ENCODE measurements at places on chromosomes 12 and 14. TPM values are rescaled to one million over a fixed set of nuclear protein-coding genes. Genes with fewer than 3 reads are reported as not detected.
A peak's percentile ranks its signal among the peaks of the same experiment; 100 is the strongest.

CFAP251 gene
- 12.2 TPM for total RNA-seq

RND1 gene
- 15.1 TPM for total RNA-seq

CRIP2 gene
- total RNA-seq, result 59.0 TPM

MANSC1 gene
- 5.3 TPM for total RNA-seq

TESPA1 gene
- total RNA-seq, result 0.44 TPM

GRCh38 chr12:118288174-118288573 is 84.5 kb downstream of the TAOK3 start:
- H3K27me3 ChIP-seq, result no peaks in the 10 kb centered on the region
- no peaks in the 10 kb centered on the region for H3K4me1 ChIP-seq
- no peaks in the 10 kb centered on the region for H3K36me3 ChIP-seq

GRCh38 chr14:92382677-92383076 is 59.7 kb downstream of the SLC24A4 start:
- H3K36me3 ChIP-seq, result no peaks in the 10 kb centered on the region
- H3K27ac ChIP-seq, result no peak overlapping the region
- H3K4me1 ChIP-seq, result peaks cover 19% of the 10 kb centered on the region
- H3K4me3 ChIP-seq, result no peak overlapping the region
- H3K27me3 ChIP-seq, result no peaks in the 10 kb centered on the region

GRCh38 chr12:131574395-131574771 is 136.5 kb upstream of the SFSWAP start:
- H3K4me1 ChIP-seq, result peaks cover 36% of the 10 kb centered on the region
- H3K27ac ChIP-seq, result no peak overlapping the region
- no peaks in the 10 kb centered on the region for H3K36me3 ChIP-seq
- no peak overlapping the region for H3K4me3 ChIP-seq
- DNase-seq, result no peak
- H3K27me3 ChIP-seq, result peaks cover 3% of the 10 kb centered on the region

- H3K36me3 ChIP-seq, result peaks cover 38% of the 10 kb centered on the region
- H3K4me3 ChIP-seq, result no peak overlapping the region
- DNase-seq, result no peak
- peak overlapping the region; percentile 7 for H3K27ac ChIP-seq
- H3K27me3 ChIP-seq, result peaks cover 11% of the 10 kb centered on the region
- H3K4me1 ChIP-seq, result peaks cover 22% of the 10 kb centered on the region
Observed at GRCh38 chr14:99664058-99664936, 19.4 kb downstream of the HHIPL1 start.

DNA sequence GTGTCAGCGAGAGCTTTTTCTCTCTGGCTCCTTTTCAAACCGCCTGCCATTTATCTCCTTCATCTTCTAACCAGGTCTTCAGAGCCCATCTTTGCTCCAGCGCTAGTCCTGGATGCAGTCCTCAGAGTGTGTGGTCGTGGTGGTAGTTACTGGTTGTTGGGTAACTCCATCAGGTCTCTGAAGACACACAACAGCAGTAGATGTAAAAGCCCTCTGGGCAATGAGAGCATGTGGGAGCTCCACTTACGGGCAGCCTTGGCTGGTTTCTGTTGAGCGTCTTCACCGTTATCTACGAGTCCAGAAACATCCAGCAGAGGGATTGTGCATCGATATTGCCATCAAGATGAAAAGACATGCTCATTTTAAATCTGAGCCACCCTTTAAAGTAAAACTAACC is 61.2 kb downstream of the FBXL14 start:
- H3K36me3 ChIP-seq, result no peaks in the 10 kb centered on the region

DNA sequence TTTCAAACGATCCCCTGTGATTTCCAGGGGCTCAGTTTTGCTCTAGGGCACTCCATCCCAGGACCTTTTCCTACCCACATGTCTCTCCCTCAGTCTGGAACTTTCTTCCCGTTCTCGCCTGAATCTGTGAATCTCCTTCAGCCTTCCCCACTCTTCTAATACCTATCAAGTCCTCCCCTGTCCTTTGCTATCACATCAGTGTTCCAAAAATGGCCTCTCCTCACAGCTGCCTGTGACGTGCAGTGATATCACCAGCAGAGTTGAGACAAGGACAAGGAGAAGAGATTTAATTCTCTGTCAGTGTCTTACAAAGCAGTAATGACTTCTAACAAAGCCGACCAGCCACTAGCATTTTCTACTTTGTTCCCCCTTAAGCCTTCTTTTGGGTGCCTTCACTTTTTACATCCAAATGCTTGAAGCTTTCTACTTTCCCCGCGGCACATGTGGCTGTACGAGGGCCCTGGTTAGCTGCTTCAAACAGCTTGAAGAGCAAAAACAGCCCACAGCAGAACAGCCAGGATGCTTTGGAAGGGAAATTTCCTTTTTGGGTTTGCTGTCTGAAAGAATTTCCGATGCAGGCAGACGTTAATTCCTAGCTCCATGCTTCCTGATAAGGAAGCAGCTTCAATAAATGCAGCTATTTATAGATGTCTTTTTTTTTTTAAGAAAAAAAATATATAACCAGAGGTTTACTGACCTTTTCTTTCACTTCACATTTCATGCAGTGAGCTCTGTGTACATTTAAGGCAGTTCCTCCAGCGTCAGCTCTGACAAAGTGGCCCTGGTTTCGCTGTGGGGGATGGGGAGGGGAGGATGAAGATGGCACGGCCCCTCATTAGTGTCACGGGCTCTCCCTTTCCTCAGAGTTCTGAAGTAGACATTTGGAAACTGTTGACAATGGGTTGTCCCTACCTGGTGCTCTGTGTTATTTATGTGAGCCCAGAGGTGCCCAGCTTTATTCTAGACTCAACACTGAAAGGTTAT is 109.3 kb downstream of the ETV6 start:
- H3K4me3 ChIP-seq, result no peak overlapping the region
- H3K27ac ChIP-seq, result peak overlapping the region; percentile 65

GRCh38 chr14:89724628-89724960 is 229.9 kb downstream of the EFCAB11 start:
- H3K36me3 ChIP-seq, result no peaks in the 10 kb centered on the region
- peaks cover 8% of the 10 kb centered on the region for H3K4me1 ChIP-seq
- H3K27ac ChIP-seq, result no peak overlapping the region

DNA sequence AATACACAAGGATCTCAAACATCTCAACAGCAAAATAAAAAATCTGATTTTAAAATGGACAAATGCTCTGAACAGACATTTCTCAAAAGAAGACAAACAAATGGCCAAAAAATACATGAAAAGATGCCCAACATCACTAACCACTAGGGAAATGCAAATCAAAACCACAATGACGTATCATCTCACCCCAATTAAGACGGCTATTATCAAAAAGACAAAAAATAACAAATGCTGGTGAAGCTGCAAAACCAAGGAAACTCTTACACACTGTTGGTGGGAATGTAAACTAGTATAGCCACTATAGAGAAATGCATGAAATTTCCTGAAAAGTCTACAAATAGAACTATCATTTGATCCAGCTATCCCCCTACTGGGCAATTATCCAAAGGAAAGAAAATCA is 145.0 kb downstream of the BTG1 start:
- no peaks in the 10 kb centered on the region for H3K36me3 ChIP-seq
- no peak overlapping the region for H3K27ac ChIP-seq
- no peak for DNase-seq

DNA sequence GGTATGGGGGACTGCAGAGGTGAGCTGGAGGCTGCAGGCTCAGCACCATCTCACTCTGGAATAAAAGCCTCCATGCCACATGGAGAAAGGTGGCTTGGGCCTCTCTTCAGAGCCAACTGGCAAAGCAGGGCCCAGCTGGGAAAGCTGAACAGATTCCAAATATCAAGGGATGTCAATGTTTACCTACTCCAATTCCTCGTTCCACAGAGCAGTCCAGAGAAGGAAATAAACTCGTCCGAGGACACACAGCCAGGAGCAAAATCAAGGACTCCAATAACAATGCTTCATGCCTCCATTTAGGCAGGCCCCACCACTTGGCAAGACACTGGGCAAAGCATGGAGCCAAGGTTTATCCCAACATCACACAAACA is 36.3 kb upstream of the PNMA1 start:
- H3K27ac ChIP-seq, result no peak overlapping the region
- peaks cover 79% of the 10 kb centered on the region for H3K4me1 ChIP-seq
- H3K27me3 ChIP-seq, result no peaks in the 10 kb centered on the region
- H3K4me3 ChIP-seq, result no peak overlapping the region
- no peaks in the 10 kb centered on the region for H3K36me3 ChIP-seq

DNA sequence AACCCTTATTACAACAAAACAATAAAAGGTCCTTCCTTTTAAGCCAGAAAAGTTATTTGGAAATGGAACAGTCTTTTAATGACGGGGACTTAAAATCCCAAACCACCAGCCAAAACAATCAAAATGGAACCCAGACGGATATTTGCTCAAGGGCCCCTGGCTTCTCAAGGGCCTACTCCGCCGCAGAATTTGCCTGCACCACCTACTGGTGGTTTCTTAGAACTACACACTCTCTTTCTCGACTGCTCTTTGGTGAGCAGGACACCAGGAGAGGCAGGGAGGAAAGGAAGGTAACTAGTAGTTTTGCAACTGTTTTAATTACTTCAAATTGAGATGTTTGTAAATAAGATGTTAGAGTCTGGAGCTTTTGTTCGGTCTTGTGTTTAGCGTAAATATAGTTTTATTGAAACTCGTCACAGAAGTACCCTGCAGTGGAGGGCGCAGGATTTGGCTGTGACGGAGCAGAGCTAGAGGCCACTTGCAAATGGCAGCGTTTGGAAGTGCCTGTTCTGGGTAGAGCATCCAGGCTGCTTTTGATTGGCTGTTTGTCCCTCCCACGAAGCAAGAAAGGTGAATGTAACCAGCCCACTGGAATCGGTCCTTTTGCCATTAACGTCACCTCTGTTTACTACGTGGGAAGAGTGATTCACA is 238.5 kb downstream of the CACNA1C start:
- H3K4me1 ChIP-seq, result peaks cover 26% of the 10 kb centered on the region
- H3K36me3 ChIP-seq, result no peaks in the 10 kb centered on the region
- no peak for DNase-seq
- no peaks in the 10 kb centered on the region for H3K27me3 ChIP-seq
- no peak overlapping the region for H3K27ac ChIP-seq

- H3K4me1 ChIP-seq, result peaks cover 4% of the 10 kb centered on the region
- peak overlapping the region; percentile 99 for H3K27ac ChIP-seq
- peaks cover 8% of the 10 kb centered on the region for H3K36me3 ChIP-seq
- DNase-seq, result no peak
- no peaks in the 10 kb centered on the region for H3K27me3 ChIP-seq
- H3K4me3 ChIP-seq, result peak overlapping the region; percentile 82
Observed at GRCh38 chr14:81219759-81220579, 790 bp downstream of the GTF2A1 start.

DNA sequence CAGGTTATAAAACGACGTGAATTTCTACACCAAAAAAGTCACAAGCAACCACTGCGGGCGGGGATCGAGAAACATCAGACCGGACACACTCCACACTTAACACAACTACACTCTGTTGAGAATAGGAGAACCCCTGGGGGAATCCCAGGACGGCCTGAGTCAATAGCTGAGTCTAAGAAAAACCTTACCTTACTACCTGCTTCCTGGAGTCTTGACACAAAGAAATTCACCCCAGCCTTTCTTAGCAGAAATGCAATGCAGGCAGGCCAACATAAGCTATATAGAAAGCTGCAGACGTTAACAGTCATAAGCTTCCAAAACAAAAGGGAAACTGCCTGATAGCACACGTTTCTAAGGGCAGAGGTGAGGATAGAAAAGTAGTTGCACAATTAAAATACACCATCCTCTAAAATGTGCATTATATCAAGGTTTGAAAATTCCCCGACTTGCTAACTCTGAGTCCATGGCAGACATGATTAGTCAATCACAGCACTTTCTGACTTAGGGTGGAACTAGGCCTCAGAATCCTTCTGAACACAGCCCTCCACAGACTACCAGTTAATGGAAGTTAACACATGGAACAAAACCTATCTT is 68.0 kb downstream of the CCDC88C start:
- no peaks in the 10 kb centered on the region for H3K36me3 ChIP-seq
- H3K27ac ChIP-seq, result peak overlapping the region; percentile 16

GRCh38 chr12:65308601-65309071 is 30.2 kb downstream of the MSRB3 start:
- no peak overlapping the region for H3K27ac ChIP-seq
- H3K4me3 ChIP-seq, result no peak overlapping the region
- H3K36me3 ChIP-seq, result no peaks in the 10 kb centered on the region
- no peak for DNase-seq

DNA sequence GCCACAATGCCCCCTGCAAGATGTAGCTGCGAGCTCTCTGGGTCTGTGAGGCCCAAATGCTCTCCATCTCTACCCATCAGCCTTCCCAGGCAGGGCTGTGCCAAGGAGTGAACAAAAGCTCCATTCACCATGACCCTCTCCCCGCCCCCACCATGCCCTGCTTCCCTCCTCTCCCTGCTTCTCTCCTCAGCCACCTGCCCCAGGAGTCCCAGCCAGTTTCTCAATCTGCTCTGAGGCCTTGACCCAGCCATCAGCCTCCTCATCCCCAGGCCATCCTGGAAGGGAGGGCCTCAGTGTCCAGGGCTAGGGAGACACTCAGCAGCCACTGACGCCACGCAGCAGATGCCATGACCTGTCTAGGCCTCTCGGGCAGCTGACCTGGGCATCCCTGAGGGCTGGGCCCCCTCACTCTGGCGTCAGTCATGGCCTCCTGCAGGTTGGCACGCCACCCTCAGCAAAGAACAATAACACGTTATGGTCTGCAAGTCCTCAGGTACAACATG is 8.5 kb upstream of the KRT5 start:
- H3K27me3 ChIP-seq, result no peaks in the 10 kb centered on the region
- H3K27ac ChIP-seq, result no peak overlapping the region
- peak; percentile 26 for DNase-seq
- H3K4me1 ChIP-seq, result peaks cover 11% of the 10 kb centered on the region
- no peaks in the 10 kb centered on the region for H3K36me3 ChIP-seq

GRCh38 chr14:61379639-61380184 is 58.3 kb downstream of the PRKCH start:
- no peak overlapping the region for H3K27ac ChIP-seq
- no peaks in the 10 kb centered on the region for H3K36me3 ChIP-seq
- no peak overlapping the region for H3K4me3 ChIP-seq
- no peaks in the 10 kb centered on the region for H3K4me1 ChIP-seq
- DNase-seq, result no peak

DNA sequence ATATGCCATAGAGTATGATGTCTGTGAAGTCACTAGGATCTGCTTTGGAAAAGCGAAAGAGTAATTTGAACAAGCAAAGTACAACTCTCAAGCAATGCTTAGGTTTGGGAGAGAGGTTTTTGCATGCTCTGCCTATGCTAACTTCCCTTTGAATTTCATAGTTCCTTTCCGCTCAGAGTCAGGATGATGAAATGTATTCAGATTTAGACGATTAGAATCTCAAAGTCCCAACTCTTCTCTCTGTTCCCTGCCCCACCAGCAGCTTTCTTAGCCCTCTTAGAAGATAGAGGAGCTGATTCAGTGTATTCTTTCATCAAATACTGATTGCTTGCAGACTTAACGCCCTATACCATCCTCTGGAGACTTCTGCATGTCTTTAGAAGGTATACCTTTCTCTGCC is 11.5 kb downstream of the RAB5B start:
- peaks cover 61% of the 10 kb centered on the region for H3K36me3 ChIP-seq
- no peak for DNase-seq
- H3K4me1 ChIP-seq, result no peaks in the 10 kb centered on the region
- no peak overlapping the region for H3K27ac ChIP-seq
- no peak overlapping the region for H3K4me3 ChIP-seq
- no peaks in the 10 kb centered on the region for H3K27me3 ChIP-seq

All from spinal cord (tissue), 10 donors.